LoVo (cell line): ENCODE measurements at places on chromosomes 12 and 14.
A peak's percentile ranks its signal among the peaks of the same experiment; 100 is the strongest.

DNA sequence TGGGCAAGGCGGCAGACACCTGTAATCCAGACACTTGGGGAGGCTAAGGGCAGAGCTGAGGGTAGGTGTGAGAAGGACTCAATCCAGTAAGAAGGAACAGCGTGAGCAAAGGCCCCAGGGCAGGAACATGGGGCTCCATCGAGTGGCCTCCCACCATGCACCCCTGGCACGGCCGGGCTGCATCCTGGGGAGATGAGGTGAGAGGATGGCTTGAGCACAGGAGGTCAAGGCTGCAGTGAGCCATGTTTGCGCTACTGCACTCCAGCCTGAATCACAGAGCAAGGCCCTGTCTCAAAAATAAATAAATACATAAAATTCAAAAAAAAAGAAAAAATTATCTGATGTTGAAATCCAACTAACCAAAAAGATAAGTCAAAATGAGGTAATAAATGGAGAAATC lies 58.5 kb downstream of the ARL6IP4 start:
- DNase-seq, result no peak

GRCh38 chr12:98656289-98657101 lies 11.4 kb downstream of the APAF1 start:
- peak; percentile 36 for DNase-seq

DNA sequence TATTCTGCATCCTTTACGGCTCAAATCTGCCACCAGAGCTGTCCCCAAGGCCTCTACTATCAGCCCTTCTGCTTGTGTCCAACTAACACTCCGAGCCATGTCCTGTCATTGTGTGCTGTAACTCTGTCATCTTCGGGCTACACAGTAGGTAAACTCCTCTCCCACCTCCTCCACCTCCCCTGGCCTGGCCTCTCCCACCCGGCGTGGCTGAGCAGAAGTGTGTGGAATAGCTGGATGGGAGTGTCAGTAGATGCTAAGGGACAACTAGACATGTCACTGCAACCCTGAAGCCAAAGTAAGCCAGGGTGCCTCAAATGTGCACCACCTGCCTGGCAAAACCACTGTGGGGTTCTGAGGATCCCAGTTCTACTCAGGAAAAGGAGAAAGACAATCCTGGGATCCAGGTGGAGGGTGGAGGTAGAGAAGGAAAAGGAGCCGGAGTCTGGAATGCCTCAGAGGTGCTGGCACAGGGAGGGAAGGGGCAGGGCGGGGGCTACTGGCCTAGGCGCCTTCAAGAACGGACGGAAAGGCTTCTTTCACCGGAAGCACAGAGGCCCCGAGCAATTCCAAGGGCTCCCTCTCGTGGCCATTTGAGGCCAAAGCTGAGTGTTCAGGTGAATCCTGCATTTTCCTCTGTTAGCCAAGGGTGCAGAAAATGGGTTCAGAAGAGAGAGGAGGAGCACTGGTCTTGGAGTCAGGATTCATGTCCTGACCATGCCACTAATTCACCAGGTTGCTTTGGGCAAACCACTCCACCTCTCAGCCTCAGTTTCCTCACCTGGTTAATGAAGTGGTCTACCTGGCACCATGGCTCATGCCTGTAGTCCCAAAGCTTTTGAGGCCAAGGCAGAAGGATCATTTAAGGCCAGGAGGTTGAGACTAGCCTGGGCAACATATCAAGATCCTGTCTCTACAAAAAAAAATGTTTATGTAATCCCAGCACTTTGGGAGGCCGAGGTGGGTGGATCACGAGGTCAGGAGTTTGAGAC lies 20.5 kb upstream of the FAM181A start:
- peak; percentile 62 for DNase-seq

DNA sequence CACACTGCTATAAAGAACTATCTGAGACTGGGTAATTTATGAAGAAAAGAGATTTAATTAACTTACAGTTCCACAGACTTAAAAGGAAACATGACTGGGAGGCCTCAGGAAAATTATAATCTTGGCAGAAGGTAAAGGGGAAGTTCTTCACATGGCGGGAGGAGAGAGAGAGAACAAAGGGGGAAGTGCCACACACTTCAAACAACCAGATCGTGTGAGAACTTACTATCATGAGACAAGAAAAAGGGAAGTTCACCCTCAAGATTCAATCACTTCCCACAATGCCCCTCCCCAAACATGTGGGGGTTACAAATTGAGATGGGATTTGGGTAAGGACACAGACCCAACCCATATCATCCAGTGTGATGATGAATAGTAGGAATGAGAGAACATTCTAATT lies 366.5 kb downstream of the LRFN5 start:
- no peak for DNase-seq

DNA sequence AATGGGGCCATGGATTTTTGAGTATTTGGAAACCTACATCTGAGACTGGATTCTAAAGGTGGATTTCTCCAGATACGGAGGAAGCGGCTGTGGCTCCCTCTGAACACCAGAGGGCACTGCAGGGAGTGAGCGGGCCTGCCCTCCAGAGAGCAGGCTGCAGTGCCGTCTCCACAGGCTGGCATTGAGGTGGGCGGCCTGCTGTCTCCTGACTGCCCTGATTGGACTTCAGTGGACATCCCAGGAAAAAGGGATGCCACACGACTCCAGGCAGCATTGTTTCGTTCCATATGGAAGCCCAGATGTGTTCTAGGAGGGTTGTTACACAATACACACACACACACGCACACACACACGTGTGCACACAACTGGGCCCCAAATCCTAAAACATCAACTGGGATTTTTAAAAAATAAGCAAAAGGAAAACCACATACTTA lies 20.9 kb upstream of the ANO2 start:
- DNase-seq, result peak; percentile 65

- no peak for DNase-seq
Observed at GRCh38 chr12:13200841-13201240, 4.3 kb downstream of the EMP1 start.

DNA sequence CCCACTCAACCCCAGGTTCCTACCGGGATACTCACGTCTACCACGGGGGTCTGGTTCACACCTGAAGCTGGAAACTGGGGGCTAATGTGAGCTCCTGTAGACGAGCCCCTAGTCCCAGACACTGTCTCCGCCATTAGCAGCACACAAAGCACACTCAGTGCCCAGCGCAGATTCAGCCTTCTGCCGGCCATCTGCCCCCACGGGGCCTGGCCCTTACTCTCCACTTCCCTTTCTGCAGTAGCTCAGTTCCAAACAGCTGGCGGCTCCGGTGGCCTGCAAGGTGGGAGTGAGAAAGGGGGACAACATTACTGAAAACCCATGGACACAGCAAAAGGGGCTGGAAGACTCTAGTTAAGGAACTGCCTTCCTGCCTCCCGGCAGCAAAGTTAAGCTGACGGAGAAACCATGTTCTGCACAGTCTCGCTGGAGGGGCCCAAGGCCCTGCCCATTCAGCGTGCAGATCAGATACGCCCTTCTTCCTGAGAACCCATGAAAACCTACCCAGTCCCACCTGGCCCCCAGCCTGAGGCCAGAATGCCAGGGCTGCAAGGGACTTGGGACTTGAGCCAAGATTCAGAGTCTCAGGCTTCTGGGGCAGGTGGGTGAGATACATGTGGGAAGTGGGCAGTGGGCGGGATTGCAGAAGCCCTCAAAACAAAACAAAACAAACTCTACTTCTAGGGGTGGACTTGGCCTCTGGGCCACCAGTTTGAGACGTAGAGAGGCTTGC lies 2.1 kb downstream of the SLC8B1 start:
- DNase-seq, result no peak

- DNase-seq, result no peak
Observed at GRCh38 chr14:22887990-22888378, 5.0 kb downstream of the REM2 start.

DNA sequence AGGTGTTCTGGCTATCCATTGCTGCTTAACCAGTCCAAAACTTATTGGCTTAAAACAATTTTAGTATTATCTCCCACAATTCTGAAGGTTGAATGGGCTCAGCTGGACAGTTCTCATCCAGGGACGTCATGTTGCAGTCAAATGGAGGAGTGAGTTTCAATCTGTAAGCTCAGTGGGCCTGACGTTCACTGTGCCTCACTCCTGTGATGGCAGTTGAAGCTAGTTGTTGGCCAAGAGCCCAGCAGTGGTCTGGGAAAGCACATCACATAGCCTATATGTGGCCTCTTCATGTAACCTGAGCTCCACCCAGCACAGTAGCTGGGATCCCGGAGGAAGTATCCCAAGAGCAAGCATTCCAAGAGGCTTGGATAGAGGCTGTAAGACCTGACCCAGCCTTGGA lies 40.6 kb upstream of the CDKN3 start:
- DNase-seq, result peak; percentile 56

DNA sequence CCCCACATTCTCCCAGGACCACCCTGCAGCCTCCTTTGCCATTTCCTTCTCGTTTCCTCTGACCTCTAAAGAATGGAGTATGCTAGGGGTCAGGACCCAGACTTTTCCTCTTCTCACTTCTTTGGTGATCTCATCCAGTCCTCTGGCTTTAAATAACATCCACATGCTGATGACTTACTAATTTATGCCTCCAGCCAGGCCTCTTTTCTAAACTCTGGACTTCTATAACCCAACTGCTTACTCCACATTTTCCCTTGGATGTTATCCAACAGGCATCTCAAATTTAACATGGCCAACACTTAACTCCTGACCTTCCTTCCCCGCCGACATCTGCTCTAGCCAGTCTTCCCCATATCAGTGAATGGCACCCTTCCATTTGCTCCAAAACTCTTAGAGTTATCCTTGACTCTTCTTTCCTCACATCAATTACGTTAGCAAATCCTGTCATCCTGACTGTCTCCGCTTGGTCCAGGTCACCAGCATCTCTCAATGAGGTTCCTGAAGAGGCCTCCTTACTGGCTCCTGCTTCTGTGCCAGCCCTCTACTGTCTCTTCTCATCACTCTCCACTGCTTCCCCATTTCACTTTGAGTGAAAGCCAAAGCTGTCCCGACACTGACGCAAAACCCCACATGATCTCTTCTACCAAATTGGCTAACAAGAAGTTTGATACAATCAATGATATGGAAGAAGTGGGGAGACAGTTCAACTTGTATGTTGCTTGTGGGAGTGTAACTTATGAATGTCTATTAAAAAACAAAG lies 42.7 kb downstream of the TMBIM6 start:
- no peak for DNase-seq
